ENCODE measurements at places on chromosomes 13 and 19. TPM values are rescaled to one million over a fixed set of nuclear protein-coding genes. Genes with fewer than 3 reads are reported as not detected.

The GDF15 gene
- total RNA-seq: 13.1 TPM

GRCh38 chr13:54536112-54536511 lies 1507.5 kb downstream of the OLFM4 start:
- H3K27me3 ChIP-seq: no peaks in the 10 kb centered on the region
- no peak overlapping the region for H3K4me3 ChIP-seq
- no peaks in the 10 kb centered on the region for H3K36me3 ChIP-seq
- no peaks in the 10 kb centered on the region for H3K4me1 ChIP-seq
- DNase-seq: no peak

DNA sequence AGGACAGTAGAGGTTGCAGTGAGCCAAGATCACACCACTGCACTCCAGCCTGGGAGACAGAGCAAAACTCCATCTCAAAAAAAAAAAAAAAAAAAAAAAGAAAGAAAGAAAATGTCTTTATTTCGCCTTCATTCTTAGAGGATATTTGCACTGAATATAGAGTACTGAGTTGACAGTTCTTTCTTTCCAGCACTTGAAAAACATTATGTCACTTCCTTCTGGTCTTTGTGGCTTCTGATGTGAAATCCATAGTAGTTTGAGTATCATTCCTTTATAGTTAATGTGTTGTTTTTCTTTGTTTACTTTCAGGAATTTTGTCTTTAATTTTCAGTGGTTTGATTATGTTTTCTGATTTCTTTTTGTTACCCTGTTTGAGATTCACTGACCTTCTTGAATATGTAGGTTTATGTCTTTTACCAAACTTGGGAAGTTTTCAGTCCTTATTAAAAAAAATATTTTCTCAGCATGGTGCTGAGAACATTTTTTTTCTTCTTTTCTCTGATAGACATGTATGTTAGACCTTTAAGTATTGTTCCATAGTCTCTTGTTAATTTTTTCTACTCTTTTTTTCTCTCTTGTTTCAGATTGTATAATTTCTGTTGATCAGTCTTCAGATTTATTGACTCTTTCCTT lies 50.1 kb downstream of the PCCA start:
- no peaks in the 10 kb centered on the region for H3K4me1 ChIP-seq
- H3K36me3 ChIP-seq: no peaks in the 10 kb centered on the region
- no peak overlapping the region for H3K4me3 ChIP-seq
- H3K27me3 ChIP-seq: no peaks in the 10 kb centered on the region

The EHD2 gene
- total RNA-seq: 198 TPM

The MTMR6 gene
- total RNA-seq: 10.0 TPM

DNA sequence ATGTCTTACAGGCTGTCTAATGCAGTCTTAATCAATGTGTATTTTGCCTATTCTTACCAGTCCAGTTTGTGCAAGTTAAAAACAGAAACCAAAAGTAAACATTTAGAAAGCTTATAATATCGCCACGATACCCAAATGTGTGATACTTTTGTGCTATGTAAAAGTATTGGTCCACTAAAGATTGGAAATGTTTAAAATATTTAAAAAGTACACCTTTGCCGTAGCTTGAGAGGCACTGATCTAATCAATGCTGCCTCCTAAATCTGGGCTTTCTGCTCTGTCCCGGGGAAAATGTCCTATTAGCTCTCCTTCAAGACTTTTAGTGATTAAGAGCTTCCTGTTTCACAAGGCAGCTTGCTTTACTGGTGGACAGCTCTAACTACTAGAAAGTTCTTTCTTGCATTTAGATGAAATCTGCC lies 64.7 kb downstream of the DNAJC15 start:
- DNase-seq: no peak
- H3K4me1 ChIP-seq: no peaks in the 10 kb centered on the region
- H3K27me3 ChIP-seq: no peaks in the 10 kb centered on the region
- H3K36me3 ChIP-seq: no peaks in the 10 kb centered on the region
- peak overlapping the region; percentile 56 for H3K27ac ChIP-seq

- no peak overlapping the region for H3K4me3 ChIP-seq
- H3K36me3 ChIP-seq: no peaks in the 10 kb centered on the region
- H3K4me1 ChIP-seq: no peaks in the 10 kb centered on the region
- H3K27ac ChIP-seq: no peak overlapping the region
- no peak for DNase-seq
Measured at GRCh38 chr19:27935669-27936068, 1277.3 kb downstream of the UQCRFS1 start.

The CCDC70 gene
- total RNA-seq: not detected

- H3K4me1 ChIP-seq: peaks cover 4% of the 10 kb centered on the region
- DNase-seq: peak; percentile 46
- no peaks in the 10 kb centered on the region for H3K36me3 ChIP-seq
- H3K27me3 ChIP-seq: no peaks in the 10 kb centered on the region
Measured at GRCh38 chr13:40116008-40116407, 460.5 kb downstream of the COG6 start.

The ZNF878 gene
- 0.26 TPM for total RNA-seq

GRCh38 chr13:95457294-95457693 lies 95.2 kb upstream of the CLDN10 start:
- H3K4me1 ChIP-seq: no peaks in the 10 kb centered on the region
- H3K36me3 ChIP-seq: no peaks in the 10 kb centered on the region
- DNase-seq: no peak
- H3K27me3 ChIP-seq: no peaks in the 10 kb centered on the region
- no peak overlapping the region for H3K4me3 ChIP-seq

The SPRED3 gene
- not detected for total RNA-seq

The F2RL3 gene
- total RNA-seq: 8.2 TPM

DNA sequence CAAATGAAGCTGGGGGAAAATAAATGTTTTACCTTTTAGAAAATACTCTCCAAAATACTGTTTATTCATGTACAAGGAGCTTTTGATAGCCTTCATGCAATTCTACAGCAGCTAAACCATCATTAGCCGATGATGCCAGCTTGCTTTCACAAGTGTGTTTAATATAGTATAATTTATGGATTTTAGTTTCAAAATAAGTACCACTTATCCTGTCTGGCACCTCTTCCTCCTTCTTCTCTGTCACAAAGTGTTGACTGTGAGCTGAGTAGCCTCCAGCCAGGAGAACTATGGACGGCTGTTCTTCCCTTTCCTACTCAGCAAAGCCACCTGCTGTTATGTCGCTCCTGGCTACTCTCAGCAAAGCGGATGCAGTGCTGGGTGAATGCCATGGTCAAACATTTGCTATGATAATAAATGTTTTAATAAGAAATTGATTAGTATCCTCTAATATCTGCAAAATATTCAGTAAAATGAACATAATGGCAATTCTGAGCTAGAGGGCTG lies 238.2 kb downstream of the LIG4 start:
- H3K4me1 ChIP-seq: no peaks in the 10 kb centered on the region
- no peaks in the 10 kb centered on the region for H3K27me3 ChIP-seq
- H3K4me3 ChIP-seq: no peak overlapping the region
- no peak overlapping the region for H3K27ac ChIP-seq
- DNase-seq: no peak

DNA sequence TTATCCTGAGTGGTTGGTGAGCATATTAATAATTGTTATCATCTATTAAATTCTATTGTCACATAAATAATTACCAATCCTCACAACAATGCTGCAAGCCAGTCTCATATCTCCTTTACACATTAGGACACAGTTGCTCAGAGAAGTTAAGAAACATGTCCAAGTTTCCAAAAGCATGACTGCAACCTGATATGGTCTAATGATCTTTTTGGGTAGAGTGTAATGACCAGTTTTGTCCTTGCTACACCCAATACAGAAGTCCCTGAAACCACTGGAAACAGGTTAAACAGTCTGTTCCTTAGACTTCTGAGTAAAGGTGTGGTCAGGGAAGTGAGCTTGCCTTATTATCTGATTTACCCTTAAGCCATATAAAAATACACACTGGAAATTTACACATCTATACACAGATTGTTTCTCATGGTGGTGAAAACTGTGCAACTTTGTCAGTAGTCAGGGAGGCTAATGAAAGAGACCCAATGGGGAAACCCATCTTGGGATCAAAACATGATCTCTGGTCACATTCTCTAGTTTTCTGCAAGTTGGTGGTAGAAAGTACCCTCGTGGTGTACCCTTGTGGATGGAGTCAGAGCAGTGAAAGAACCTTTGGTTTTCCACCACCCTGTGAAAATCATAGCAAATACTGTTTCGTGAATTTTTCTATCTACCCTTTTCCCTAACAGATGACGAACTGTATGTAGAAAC lies 146.0 kb upstream of the KLF12 start:
- no peak for DNase-seq
- H3K27me3 ChIP-seq: no peaks in the 10 kb centered on the region
- no peaks in the 10 kb centered on the region for H3K36me3 ChIP-seq
- no peaks in the 10 kb centered on the region for H3K4me1 ChIP-seq

DNA sequence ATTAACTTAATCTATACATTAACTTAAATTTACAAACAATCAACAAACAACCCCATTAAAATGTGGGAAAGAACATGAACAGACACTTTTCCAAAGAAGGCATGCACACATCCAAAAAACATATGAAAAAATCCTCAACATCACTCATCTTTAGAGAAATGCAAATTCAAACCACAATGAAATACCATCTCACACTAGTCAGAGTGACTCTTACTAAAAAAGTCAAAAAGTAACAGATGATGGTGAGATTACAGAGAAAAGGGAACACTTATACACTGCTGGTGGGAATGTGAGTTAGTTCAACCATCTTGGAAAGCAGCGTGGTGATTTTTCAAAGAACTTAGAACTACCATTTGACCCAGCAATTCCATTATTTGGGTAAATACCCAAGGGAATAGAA lies 759.2 kb upstream of the SLITRK1 start:
- H3K36me3 ChIP-seq: no peaks in the 10 kb centered on the region
- no peak overlapping the region for H3K27ac ChIP-seq
- no peak overlapping the region for H3K4me3 ChIP-seq
- DNase-seq: no peak
- no peaks in the 10 kb centered on the region for H3K27me3 ChIP-seq

The CEACAM8 gene
- total RNA-seq: not detected

DNA sequence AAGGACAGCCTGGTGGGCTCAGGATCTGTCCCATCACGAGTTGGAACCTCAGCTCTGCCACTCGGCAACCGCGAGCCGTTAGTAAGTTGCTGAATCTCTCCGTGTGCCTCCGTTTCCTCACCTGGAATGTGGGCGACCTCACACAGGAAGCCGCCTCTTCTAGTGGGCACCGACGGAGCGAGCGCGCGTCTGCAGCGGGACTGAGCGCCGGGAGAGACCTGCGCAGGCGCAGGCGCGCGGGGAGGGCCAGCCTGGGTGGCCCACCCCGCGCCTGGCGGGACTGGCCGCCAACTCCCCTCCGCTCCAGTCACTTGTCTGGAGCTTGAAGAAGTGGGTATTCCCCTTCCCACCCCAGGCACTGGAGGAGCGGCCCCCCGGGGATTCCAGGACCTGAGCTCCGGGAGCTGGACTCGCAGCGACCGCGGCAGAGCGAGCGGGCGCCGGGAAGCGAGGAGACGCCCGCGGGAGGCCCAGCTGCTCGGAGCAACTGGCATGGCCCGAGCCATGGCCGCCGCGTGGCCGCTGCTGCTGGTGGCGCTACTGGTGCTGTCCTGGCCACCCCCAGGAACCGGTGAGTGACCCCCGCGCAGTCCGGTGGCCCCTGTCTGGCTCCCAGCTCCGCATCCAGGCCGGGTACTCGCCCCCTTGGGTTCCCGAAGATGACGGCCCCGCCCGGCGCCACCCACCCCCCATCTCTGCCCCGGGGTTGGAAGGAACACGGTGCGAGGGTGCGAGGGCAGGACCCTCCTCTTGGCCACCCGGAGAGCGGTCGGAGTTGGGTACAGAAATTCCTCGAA lies at the start of gene PVR:
Gene PVR, plus strand, starts transcription at position 306 of the 797 bp plus-strand sequence. Its CDS starts 187 bp downstream, at position 493.
- no peaks in the 10 kb centered on the region for H3K36me3 ChIP-seq
- peak within 1 kb of the TSS; percentile 63 for H3K4me3 ChIP-seq
- DNase-seq: peak; percentile 61
- peaks cover 11% of the 10 kb centered on the region for H3K4me1 ChIP-seq

- H3K27ac ChIP-seq: no peak overlapping the region
- no peaks in the 10 kb centered on the region for H3K36me3 ChIP-seq
- no peak overlapping the region for H3K4me3 ChIP-seq
- DNase-seq: no peak
- no peaks in the 10 kb centered on the region for H3K27me3 ChIP-seq
- no peaks in the 10 kb centered on the region for H3K4me1 ChIP-seq
Measured at GRCh38 chr13:95129004-95129403, 172.2 kb downstream of the ABCC4 start.

- no peaks in the 10 kb centered on the region for H3K36me3 ChIP-seq
- H3K27me3 ChIP-seq: no peaks in the 10 kb centered on the region
- H3K4me1 ChIP-seq: no peaks in the 10 kb centered on the region
- DNase-seq: no peak
Measured at GRCh38 chr13:50408068-50408467, 392.8 kb downstream of the KCNRG start.

GRCh38 chr13:23292586-23292985 lies 111.8 kb downstream of the SGCG start:
- H3K4me3 ChIP-seq: no peak overlapping the region
- no peaks in the 10 kb centered on the region for H3K4me1 ChIP-seq
- no peaks in the 10 kb centered on the region for H3K36me3 ChIP-seq
- DNase-seq: no peak

GRCh38 chr13:44434766-44435141 lies 61.1 kb downstream of the SERP2 start:
- no peak for DNase-seq
- H3K4me1 ChIP-seq: no peaks in the 10 kb centered on the region
- H3K27ac ChIP-seq: peak overlapping the region; percentile 96
- no peaks in the 10 kb centered on the region for H3K36me3 ChIP-seq
- H3K4me3 ChIP-seq: peak overlapping the region; percentile 96

DNA sequence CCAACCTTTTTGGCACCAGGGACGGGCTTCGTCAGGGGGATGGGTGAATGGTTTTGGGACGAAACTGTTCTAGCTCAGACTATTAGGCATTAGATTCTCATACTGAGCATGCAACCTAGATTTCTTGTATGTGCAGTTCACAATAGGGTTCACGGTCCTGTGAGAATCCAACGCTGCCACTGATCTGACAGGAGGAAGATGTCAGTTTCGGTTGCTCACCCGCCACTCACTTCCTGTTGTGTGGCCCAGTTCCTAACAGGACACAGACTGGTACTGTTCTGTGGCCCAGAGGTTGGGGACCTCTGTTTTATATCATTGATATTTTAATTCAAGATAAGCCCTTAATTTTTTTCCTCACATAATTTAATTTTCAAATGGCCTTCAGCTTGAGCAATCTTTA lies 26.7 kb upstream of the TDRD3 start:
- H3K4me3 ChIP-seq: no peak overlapping the region
- H3K36me3 ChIP-seq: no peaks in the 10 kb centered on the region
- H3K27ac ChIP-seq: no peak overlapping the region
- H3K27me3 ChIP-seq: no peaks in the 10 kb centered on the region

All from uterus (tissue), 4 donors.